Omental fat pad (tissue), 4 donors: ENCODE measurements at places on chromosomes 5 and 9. TPM values are rescaled to one million over a fixed set of nuclear protein-coding genes. Genes with fewer than 3 reads are reported as not detected.

Gene ZNF879
- 3.1 TPM for total RNA-seq

Gene SLC6A19
- not detected for total RNA-seq

DNA sequence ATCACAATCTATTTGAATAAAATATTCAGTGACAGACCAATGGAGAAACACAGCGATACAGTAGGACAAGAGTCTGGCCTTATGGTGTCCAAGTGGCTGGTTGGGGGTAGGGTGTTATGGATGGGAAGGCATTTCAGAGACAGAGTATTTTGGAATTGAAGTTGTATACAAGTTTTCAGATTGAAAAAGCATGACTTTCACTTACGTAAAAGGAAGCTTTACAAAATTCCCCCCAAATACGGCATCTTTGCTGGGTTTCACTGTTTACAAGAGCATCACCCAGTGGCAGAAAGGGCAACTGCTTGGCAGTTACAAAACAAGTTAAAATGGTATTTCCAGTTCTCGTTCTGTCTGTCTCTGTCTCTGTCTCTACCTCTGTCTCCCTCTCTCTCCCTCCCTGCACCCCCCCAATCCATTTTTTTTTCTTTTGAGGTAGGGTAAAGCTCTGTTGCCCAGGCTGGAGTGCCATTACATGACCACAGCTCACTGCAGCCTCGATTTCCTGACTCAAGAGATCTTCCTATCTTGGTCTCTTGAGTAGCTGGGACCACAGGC lies 86.2 kb downstream of the PTPN3 start:
- DNase-seq: no peak

GRCh38 chr9:28853477-28853876 lies 1280.2 kb upstream of the C9orf72 start:
- DNase-seq: no peak

GRCh38 chr5:172088801-172089200 lies 82.4 kb upstream of the FBXW11 start:
- DNase-seq: no peak

DNA sequence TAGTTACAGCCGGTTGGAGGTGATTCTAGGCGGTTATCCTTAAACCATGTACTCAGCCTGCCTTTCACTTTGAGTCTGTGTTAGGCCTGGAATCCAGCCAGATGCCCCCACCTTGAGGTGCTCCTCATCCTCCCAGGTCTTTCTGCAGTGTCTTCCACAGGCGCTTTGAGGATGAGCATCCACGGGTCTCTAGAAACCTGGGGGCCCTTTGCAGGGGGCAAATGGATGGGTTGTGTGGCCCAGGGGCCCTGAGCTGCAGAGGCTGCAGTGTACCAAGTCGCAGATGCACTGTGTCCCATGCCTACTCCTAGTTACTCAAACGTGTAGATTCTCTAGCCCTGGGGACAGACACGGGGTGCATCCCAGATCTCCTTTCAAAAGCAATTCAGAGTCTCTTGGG lies 242.1 kb upstream of the IRX1 start:
- no peak for DNase-seq
